Neural crest cell (in vitro differentiated cells): ENCODE measurements at places on chromosomes 4 and X. TPM values are rescaled to one million over a fixed set of nuclear protein-coding genes. Genes with fewer than 3 reads are reported as not detected.

- no peaks in the 10 kb centered on the region for H3K27me3 ChIP-seq
- H3K36me3 ChIP-seq: no peaks in the 10 kb centered on the region
- H3K4me3 ChIP-seq: no peak overlapping the region
- no peak overlapping the region for H3K27ac ChIP-seq
- no peaks in the 10 kb centered on the region for H3K4me1 ChIP-seq
- no peak for DNase-seq
These were observed 177.9 kb downstream of the BEND2 start for GRCh38 chrX:18042776-18043175.

PDCL2 gene
- total RNA-seq: not detected in 2 replicates

EDA gene
- 1.8 and 2.5 TPM in 2 replicates for total RNA-seq

DNA sequence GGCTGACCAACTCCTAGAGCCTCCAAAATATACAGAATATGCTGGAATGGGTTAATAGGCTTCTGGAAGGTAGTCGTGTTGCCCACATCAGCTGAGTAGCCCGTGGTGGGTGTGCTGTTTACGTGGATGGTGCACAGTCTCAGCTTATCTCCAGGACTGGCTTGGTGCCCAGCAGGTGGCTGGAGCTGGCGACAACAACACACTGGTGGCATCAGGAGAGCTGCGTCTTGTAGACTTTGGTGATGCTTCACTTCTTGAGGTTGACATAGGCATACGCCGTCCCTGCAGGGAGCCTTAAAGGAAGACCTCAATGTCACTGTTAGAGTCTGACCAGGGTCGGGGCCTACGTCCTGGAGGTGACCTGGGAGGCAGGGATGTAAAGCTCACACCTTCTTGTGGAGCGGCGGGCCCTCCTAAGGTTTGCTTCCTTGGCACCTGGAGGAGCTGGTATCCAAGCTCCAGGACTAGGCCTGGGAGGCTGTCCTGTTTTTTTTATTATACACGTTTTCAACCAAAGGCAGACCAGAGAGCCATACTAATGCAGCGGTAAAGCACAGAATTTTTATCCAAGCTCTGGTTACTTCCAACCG is 26.5 kb upstream of the RBMX start:
- H3K36me3 ChIP-seq: no peaks in the 10 kb centered on the region
- no peak overlapping the region for H3K4me3 ChIP-seq
- H3K27ac ChIP-seq: no peak overlapping the region
- H3K27me3 ChIP-seq: no peaks in the 10 kb centered on the region
- H3K4me1 ChIP-seq: peaks cover 14% of the 10 kb centered on the region

DNA sequence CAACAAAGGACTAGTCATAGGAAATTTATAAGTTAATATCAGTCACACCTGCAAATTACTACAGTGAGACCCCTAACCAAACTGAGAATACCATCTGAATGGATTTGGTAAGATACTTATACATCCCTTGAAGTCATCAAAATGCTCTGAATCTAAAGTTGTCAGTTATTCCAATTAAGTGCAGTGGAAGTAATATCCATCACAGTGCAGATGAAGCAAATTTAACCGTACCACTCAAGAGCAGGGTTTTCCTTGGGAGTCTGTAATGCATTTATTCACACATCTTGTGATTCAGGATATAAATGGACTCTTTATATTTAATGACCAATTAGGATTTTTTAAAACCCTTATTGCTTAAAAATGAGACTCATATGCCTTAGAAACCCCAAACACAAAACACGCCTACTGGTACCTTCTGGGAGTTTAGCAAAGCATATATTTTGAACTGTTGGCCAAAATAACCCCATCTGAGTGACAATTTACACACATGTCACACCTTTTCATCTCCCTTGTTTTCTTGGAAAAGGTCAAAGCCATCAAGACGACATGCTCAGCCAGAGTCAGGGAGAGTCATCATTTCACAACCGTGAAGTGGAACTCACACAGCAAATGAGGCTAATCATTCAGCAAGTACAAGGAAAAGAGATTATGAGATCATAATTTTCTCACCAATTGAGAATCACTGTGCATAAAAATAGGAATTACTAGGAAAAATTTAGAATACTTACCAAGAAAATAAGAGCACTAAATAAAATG is 303.7 kb downstream of the HNRNPD start:
- no peak overlapping the region for H3K4me3 ChIP-seq
- no peak for DNase-seq
- H3K27ac ChIP-seq: no peak overlapping the region
- peaks cover 37% of the 10 kb centered on the region for H3K27me3 ChIP-seq
- no peaks in the 10 kb centered on the region for H3K4me1 ChIP-seq

RRAGB gene
- total RNA-seq: 13.9 and 14.6 TPM in 2 replicates

CFAP299 gene
- total RNA-seq: not detected in 2 replicates

BBS7 gene
- 26.4 and 26.9 TPM in 2 replicates for total RNA-seq

- no peak overlapping the region for H3K4me3 ChIP-seq
- no peak overlapping the region for H3K27ac ChIP-seq
- H3K36me3 ChIP-seq: peaks cover 13% of the 10 kb centered on the region
- H3K4me1 ChIP-seq: peaks cover 10% of the 10 kb centered on the region
- no peak for DNase-seq
- H3K27me3 ChIP-seq: no peaks in the 10 kb centered on the region
These were observed 10.4 kb downstream of the CCNI start for GRCh38 chr4:77065382-77065781.

CWH43 gene
- total RNA-seq: not detected in 2 replicates

DNA sequence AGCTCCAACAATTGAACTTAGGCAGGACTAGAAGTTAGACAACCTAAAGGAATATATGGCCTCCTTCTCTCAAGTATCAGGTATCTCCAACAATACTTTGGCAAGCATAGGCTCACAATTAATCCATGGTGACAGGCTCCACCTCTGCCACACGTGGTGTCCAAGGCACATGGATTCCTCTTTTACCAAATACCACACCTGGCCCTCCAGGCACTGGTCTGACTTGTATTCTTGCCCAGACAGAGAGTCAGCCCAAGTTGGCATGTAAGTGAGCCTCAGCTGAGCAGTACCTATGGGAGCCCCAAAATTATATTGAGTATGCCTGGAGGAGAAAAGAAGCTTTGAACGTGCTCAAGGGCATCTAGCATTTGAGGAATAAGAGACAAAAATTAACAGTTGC is 19.6 kb downstream of the SRPX2 start:
- no peaks in the 10 kb centered on the region for H3K27me3 ChIP-seq
- no peak overlapping the region for H3K27ac ChIP-seq
- DNase-seq: no peak
- H3K36me3 ChIP-seq: no peaks in the 10 kb centered on the region

GRCh38 chr4:2891294-2891693 is 47.6 kb downstream of the ADD1 start:
- H3K36me3 ChIP-seq: peaks cover 14% of the 10 kb centered on the region
- H3K4me1 ChIP-seq: peaks cover 27% of the 10 kb centered on the region
- no peak overlapping the region for H3K4me3 ChIP-seq
- H3K27ac ChIP-seq: peak overlapping the region; percentile 52
